Activated CD4-positive, alpha-beta memory T cell treated with anti-CD3 and anti-CD28 coated beads, Interleukin-2, amount 10 ng/mL, durations not matched to agents 7 days and 5 days (primary cell): ENCODE measurements at places on chromosomes 4 and X.
A peak's percentile ranks its signal among the peaks of the same experiment; 100 is the strongest.

GRCh38 chrX:101078716-101079598 lies at the start of gene TMEM35A:
TMEM35A (plus strand) TSS chrX:101078879; CDS start chrX:101079003, 124 bp downstream.
- DNase-seq, result no peak

GRCh38 chr4:78250500-78250899 lies 193.4 kb downstream of the FRAS1 start:
- no peak for DNase-seq

DNA sequence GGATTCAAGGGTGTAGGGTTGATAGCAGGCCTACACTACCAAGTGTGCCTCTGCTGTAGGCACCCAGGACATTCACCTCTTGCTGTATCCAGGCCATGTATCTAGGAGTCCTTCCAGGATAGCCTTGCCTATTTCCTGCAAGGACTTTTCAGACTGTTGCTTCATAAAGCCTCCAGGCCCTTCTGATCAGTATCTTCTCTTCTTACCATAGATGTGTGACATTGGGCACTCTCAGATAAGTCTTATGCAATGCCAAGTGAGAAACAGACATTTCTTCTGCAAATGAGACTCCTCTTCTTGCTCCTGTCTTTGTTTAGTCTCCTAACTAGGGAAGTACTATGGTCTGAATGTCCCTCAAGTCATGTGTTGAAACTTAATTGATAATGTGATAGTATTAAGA lies 386.8 kb downstream of the ANKRD50 start:
- no peak for DNase-seq

DNA sequence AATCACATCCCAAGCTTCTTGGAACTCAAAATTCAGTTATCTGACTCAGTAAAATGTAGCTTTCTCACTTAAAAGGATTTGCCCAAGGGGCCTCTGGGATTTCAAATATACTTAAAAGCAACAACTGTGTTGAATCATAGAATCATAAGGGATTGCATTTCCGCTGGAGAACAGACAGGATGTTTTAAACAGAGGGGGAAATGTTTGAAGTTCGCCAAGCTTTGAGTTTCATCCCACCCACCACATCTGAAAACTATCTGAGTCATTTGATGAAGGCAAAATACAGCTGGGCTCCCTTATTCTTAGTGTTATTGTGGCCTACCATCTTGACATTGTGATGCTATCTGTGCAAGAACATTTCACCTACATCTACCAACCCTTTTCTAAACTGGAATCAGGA lies 73.5 kb downstream of the PPP1R2C start:
- no peak for DNase-seq

- DNase-seq, result peak; percentile 67
Observed at GRCh38 chr4:1628892-1629698, 55.0 kb downstream of the FAM53A start.

GRCh38 chr4:86968547-86968946 lies 33.7 kb downstream of the AFF1 start:
- no peak for DNase-seq

GRCh38 chrX:121122332-121122731 lies 74.9 kb downstream of the GLUD2 start:
- DNase-seq, result no peak

DNA sequence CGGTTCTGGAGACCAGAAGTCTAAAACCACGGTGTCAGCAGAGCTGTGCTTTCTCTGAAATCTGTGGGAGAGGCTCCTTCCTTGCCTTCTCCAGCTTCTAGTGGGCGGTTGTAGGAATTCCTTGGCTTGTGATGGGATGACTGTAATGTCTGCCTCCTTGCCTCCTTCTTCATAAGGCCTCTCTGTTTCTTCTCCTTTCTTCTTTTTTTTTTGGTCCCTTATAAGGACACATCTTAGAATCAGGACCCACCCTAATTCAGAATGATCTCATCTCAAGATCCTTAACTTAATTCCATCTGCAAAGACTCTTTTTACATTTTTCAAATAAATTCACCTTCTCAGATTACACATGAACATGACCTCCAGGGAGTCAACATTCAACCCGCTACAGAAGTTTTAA lies 186.9 kb downstream of the STK32B start:
- no peak for DNase-seq

- DNase-seq, result no peak
Observed at GRCh38 chr4:4361883-4362282, 25.0 kb upstream of the NSG1 start.

DNA sequence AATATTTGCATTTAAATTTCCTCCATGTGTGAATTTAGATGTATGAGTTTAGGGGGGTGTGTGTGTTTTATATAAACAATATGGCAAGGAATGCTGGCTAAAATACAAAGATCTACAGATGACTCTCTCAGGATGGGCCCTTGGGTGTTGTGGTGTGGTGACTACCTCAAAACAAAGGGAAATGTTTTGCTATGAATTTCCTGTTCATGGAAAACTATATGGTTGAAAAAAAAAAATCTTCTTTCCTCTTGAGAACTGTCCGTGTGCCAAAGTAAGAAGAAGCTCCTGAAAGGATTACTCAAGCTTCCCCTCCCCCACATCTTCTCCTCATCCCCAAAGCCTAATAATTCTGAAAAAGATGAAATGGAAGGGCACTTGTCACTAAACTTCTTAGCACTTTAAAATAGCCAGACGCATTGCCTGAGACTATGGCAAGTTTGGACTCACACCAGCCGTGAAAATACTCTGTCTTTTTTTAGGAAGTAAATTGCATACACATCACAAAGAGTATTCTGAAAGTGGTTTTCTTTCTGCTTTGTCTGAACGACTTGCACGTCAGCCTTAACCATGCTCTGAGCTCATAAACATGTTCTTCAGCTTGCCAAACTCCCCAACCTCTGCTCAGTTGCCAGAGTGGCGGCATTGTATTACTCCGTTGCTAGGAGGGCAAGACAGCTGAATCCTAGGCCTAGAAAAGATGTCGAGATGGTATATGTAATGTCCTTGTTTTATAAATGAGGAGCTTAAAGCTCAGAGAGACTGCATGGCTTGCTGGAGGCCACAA lies 250.4 kb upstream of the JADE1 start:
- DNase-seq, result no peak

- no peak for DNase-seq
Observed at GRCh38 chr4:20621476-20621875, 78.8 kb upstream of the PACRGL start.

- DNase-seq, result no peak
Observed at GRCh38 chr4:57103051-57103450, 7.1 kb downstream of the IGFBP7 start.

- no peak for DNase-seq
Observed at GRCh38 chr4:180668732-180669131, 1574.5 kb upstream of the TENM3 start.

- DNase-seq, result no peak
Observed at GRCh38 chr4:5839751-5840674, 52.9 kb downstream of the CRMP1 start.

DNA sequence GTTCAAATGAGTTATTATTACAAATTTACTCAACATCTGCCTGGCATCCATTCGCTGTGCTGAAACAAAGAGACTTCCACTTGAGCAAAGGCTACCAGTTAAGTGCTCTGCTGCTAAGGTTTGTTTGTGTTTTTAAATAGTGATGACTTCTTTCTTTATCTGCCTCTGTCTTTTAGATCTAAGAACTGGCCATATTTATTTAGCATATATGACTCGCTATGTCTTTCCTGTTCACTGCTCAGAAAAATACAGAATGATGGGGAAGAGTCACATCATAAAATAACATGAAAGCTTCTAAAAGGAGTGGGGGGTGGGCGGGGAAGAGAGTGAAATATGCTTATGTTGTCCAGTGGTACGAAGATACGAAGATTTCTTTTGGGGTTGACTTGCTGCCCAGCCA lies 322.2 kb downstream of the GPAT3 start:
- DNase-seq, result no peak

DNA sequence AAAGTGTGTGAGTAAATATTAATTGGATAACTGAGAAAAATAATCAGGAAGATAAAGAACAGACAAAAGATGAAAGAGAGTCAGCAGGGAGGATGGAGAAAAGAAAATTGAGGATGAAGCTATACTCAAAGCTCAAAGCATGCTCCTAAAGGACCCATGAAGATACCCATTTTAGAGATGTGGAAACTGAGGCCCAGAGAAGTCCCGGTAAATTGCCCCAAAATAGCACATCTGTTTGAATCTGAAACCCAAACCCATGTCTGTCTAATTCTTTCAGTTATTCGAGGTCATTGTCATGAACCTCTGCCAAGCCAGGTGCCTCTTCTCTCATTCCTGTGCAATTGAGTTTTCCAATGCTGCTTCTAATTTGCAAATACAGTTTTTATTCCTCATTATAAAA lies 29.6 kb upstream of the MSX1 start:
- no peak for DNase-seq

DNA sequence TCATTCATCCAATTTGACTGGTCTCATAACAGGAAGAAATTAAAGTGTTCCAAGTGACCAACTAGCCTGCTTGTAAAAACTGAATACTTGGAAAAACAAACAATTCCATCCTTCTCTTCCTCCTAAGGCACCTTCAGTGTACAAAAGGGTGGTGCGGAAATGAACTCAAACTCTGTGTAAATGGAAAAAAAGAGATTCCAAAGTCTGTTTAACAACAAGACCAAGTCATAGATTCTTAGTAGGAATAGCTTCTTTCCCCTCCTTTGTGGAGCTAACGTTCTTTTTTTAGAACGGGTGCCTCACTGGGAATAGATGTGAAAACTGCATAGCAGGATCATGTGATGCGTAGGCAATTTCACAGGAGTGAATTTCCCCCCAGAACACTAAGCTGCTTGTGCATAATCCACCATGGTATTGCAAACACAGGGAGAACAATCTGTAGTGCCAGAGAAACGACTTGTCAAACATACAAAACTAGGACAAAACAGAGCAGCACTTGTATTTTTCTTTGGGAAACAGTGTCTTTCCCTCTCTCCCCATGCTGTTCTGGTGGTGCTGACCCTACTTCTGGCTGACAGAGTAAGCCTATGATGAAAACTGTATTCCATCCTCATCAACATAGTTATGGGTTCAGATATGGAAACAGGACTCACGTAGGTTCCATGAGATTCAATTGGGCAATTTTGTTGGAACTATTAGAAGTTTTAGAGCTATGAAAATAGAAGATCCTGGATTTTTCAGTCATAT lies 13.2 kb upstream of the SOD3 start:
- no peak for DNase-seq

GRCh38 chrX:150683536-150684146 lies 9.6 kb upstream of the MTMR1 start:
- peak; percentile 17 for DNase-seq

DNA sequence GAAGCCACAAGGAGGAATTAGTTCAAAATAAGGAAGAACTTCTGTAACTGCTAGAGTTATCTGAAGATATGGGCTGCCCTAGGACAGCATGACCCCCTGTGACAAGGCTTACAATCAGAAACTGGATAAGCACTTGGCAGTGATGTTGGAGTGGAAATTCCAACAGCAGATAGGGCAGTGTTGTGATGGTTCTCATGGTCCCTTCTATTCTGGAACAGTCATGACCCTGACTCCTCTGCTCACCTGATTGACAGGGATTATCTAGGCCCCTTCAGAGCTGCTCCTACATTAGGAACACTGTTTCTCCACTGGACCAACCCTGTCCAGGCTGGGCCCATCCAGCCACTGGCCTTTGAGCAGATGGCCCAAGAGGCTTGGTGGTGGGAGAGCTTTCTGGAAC lies 17.9 kb downstream of the NALF2 start:
- no peak for DNase-seq

DNA sequence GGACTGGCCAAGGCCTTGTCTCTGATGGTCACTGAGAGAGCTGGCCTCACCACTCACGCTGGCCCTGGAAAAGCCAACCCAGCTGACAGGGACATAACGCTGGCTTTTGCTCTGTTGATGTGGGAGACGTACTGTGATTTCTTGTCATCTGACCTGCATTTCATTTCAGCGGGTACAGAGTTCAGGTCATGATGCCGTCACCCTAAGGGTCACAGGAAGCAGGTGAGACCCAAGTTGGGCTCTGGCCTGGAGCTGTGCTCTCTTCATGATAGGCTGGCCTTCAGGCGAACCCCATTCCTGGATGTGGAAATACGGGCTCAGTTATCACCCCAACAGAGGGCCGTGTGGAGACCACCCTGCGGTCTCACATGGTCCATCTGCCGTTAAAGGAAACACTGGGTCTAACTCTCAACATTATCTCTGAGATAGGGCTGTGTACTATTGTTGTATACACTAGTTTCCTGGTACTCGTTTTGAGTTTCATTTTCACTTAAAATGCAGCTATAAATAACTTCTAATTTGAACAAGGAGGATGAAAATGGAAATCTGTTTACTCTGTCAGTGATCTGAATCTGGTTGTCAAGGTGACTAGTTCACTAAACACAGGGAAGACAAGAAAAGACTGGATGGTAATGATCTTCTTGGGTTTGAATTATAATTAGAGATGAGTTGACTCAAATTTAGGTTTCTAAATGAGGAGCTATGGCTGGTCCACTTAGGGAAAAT lies 89.1 kb downstream of the TBC1D9 start:
- no peak for DNase-seq

DNA sequence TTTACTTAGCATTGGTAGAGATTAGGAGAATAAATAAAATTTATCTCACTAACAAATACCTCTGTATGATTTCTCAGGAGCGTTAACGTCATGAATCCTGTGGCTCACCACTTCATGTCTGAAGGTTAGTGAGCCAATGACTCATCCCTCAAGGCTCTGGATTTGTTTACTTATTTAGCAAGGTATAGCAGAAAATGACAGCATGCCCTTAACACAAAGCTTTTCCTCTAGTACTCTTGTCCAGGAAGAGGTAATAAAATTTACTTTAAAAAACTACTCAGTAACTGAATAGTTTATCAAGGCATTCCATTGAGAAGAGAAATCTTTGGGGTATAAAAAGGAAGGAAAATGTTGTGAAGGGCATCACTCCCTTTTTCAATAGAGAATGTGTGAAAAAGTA lies 823.8 kb downstream of the CCSER1 start:
- DNase-seq, result no peak

DNA sequence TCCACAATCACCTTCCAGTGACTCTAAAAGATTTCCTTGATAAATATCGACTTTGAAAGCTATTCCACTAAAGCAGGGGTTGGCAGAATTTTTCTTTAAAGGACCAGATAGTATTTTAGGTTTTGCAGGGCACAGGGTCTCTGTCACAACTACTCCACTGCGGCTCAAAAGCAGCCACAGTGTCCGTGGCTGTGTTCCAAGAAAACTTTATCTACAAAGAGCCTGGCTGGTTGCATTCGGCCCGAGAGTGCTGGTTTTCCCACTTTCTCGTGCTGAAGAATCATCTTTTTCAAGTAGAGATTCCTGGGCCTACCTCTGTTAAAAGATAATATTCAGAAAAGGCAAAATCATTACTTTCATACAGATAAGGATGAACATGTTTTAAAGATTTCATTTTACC lies 55.6 kb downstream of the TSPAN7 start:
- no peak for DNase-seq

GRCh38 chr4:150904671-150905070 lies 110.4 kb downstream of the LRBA start:
- no peak for DNase-seq

DNA sequence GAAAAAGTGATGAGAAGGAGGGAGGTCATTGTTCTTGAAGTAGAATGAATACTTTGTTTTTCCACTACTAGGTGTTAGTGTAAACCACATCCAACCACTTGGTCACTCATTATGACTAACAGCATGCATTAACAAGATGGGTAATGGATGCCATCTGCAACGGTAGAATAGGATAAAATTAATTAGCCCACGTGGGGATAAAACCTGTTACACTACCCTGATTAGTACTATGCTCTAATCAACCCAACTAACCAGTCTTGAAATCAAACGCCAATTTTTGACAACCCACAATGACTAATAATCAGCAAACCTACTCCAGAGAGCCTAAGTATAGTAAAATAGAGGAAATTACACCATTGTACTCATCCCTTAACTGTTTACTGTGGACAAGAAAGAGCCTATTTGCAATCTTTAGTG lies 93.4 kb upstream of the MCF2 start:
- DNase-seq, result no peak
